ENCODE measurements at places on chromosomes 7 and 10.
A peak's percentile ranks its signal among the peaks of the same experiment; 100 is the strongest.

GRCh38 chr10:63555330-63555729, 34.1 kb downstream of the REEP3 start:
- DNase-seq = no peak

GRCh38 chr7:105594034-105594433, 12.7 kb upstream of the EFCAB10 start:
- no peak for DNase-seq

- DNase-seq = no peak
Measured at GRCh38 chr10:33263453-33263852, 71.0 kb downstream of the NRP1 start.

GRCh38 chr7:119660080-119660479, 612.9 kb upstream of the KCND2 start:
- no peak for DNase-seq

DNA sequence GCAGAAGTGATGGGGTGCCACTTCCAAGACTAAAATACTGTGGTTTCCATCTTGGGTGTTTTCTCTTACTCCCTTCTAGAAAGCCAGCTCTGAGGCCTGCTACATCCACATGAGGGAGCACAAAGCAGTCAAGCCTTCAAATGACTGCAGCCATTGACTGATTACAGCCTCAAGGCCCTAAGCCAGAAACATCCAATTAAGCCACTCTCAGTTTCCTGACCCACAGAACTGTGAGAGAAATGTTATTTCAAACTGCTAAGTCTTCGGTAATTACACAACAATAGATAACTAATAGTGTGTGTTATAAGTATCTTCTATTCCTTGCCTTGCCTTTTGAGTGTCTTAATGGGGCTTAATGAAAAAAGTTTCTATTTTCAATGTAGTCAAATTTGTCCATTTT, 24.8 kb downstream of the BRAF start:
- DNase-seq = no peak

DNA sequence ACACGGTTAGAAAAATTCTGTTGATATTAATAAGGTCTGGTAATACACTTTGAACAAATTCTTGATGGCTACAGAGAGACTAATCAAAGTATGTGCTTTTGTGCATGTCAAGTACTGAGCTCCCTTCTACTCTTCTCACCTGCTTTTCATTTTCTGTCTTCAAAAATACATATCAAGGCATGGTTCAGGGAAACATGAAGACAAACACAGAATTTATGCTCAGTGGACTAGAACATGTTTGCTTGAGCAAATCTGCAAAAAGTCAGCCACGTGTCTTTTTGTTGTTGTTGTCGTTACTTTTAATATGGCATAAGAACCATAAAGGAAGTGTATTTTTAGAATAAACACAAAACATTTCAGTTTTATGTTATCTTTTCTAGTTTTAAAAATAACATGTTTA, 21.9 kb downstream of the CDK13 start:
- DNase-seq = no peak

GRCh38 chr10:60314069-60314940, 75.4 kb downstream of the ANK3 start:
- DNase-seq = no peak

DNA sequence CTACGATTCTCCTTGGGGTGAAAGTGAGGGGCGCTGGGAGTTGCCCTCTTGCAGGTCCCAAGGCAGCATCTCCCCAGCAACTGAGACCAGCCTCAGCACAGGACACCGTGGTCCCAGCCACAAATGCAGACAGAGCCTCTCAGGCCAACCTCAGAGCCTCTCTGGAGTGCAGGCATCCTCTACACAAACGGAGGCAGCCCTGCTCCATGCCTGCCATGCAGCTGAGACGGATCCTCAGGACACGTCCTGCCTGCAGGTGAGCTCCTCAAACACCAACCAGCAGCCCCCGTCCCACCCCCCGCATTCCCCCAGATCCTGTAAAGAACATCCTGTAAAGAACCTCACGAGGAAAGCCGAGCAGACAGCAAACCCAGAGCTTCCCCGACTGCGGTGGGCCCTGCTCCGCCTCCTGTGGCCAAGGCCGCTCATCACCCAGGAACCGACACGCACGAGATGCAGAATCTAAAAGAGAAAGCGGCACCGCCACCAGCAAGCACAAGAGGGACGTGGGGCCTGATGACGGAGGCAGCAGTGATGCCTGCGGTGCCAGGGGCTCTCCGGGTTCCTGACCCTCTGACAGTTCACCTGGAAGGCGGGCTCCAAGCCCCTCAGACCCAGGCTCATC, 186.9 kb downstream of the PTPRN2 start:
- no peak for DNase-seq

GRCh38 chr10:120421250-120421649, 35.8 kb upstream of the PLPP4 start:
- DNase-seq = no peak

- DNase-seq = no peak
Measured at GRCh38 chr10:86350897-86351296, 15.7 kb downstream of the GRID1 start.

GRCh38 chr10:5710859-5711258, 26.2 kb downstream of the TASOR2 start:
- DNase-seq = no peak

DNA sequence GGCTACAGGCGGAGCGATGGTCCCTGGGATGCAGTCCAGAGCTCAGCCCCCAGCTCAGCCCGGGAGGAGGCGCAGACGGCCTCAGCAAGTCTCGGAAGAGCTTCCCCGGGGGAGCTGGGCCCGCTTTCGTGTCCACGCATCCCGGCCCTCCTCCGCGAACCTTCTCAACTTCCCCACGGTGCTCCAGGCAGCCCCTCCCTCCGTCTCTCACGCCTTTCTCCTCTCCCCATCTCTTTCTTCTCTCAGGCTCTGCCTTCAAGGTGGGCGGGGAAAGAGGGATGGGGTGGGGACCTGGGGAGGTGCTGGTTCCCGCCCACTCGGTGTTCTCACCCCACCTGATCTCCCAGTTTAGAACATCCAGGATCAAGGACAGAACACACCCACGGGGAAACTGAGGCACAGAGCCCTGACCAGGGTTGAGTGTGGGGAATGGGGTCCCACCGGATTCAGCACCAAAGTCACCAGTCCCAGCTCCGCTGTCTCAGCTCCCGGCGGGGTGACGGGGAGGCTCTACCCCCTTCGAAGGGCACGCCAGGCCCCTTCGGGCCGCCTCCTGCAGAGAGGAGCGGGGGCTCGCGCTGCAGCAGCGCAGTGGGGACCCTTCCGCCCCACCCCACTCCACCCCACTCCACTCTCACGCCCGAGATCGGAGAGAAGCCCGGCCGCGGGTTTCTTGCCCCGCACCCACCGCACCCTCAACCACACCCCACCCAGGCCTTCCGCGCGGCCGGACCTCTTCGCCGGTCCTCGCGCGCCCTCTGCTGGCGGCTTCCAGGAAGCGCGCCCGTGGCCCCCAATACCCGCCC, 18.2 kb downstream of the POLL start:
- DNase-seq = peak; percentile 70

DNA sequence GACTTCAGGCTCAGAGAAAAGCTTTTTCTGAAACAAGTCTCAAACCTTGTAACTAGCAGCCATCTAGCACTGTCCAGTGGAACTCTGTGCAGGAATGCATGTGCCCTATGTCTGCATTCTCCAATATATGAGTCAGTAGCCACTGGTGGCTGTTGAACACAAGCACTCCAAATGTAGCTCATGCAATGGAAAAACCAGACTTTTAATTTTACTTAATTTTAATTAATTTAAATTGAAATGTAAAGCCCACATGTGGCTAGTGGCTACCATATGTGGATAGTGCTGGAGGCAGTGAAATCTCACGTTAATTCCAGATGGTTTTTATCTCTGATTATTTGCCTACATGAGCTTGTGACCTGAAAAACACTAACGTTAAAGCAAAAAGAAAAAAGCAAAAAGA, 225.1 kb downstream of the GATA3 start:
- DNase-seq = no peak

DNA sequence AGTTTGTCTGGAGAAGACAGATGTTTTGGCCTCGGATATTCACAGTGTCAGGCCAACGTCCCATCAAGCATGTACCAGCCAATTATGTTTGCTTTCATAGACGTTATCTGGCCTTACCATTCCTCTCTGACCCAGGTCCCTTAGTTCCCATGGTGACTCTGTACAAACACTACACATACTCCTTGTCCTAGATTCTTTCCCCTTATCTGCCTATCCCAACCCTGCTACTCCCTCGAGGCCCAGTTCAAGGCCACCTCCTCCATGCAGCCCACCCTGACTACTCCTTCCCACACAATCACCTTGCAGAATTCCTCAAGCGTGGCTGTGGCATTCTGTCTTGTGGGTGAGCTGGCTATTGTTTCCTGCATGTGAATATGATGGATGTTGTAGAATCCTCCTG, 155.2 kb downstream of the PRKAG2 start:
- DNase-seq = no peak

DNA sequence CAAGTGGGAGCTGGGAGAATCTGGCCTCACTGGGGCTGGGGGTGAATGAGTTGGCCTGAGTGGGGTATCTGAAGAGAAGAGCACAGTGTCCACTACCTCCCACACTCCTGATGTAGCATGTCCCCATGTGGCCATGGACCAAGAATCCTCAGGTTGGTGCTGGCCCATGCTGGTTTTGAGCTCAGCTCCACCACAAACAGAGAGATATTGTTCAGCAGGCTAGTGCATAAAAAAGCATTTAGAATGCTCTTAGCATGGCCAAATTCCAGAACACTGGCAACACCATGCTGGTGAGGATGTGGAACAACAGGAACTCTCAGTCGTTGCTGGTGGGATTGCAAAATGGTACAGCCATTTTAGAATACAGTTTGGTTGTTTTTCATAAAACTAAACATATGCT, 61.4 kb downstream of the FRMPD2 start:
- no peak for DNase-seq

- DNase-seq = no peak
Measured at GRCh38 chr7:8015100-8015745, 46.6 kb downstream of the GLCCI1 start.

DNA sequence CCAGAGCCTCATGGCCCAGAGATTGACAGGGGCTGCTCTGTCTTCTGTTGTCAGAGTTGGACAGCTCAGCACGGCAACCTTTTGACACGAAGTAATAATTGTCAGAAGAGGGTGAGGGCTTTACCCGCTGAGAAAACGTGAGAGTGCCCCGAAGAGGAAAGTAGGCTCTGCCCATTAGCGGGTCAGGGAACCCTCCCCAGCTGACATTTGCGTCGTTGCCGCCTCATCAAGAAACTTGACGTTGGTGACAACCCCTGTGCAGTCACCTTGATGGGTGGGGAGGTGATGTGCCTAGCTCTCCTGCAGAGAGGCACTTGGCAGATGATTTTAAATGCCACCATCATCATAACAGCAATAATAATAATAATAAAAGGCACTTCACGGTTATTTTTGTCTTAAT, 202.1 kb downstream of the USP6NL start:
- DNase-seq = no peak

- DNase-seq = no peak
Measured at GRCh38 chr10:45249978-45250693, 65.3 kb downstream of the OR13A1 start.

DNA sequence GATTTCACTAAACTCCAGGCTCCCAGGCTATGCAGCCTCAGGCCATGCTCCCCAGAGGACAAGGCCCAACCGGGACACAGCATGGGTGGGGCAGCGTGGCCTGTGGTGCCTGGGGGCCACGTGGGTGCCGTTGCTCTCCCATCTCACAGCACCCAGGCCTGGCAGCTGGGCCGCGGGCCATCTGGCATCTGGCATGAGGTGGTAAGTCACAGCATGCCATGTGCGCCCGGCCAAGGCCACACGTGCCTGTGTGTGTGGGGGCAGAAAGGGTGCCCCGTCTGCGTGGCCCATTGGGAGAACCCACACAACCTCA, 204.1 kb downstream of the EBF3 start:
- no peak for DNase-seq

- DNase-seq = no peak
Measured at GRCh38 chr7:55457801-55458200, 92.7 kb downstream of the LANCL2 start.

DNA sequence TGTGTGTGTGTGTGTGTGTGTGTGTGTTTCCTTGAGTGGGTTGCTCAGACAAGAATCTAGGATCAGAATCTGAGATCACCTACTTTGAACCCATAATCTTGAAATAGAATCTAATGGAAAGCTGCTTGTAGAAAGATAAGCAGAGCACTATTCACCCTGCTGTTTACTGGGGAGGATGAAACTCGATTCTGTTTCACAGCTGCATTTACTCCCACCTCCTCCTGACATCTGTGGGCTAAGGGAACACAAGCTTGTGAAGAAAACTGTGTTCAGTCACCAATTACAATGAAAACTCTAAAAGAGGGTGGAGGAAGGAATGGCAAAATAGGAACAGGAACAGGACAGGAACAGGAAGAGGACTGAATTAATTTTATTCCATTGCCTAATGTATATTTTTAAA, 269.5 kb downstream of the TSPAN12 start:
- no peak for DNase-seq

GRCh38 chr7:69638674-69639073, 40.4 kb downstream of the AUTS2 start:
- DNase-seq = no peak

DNA sequence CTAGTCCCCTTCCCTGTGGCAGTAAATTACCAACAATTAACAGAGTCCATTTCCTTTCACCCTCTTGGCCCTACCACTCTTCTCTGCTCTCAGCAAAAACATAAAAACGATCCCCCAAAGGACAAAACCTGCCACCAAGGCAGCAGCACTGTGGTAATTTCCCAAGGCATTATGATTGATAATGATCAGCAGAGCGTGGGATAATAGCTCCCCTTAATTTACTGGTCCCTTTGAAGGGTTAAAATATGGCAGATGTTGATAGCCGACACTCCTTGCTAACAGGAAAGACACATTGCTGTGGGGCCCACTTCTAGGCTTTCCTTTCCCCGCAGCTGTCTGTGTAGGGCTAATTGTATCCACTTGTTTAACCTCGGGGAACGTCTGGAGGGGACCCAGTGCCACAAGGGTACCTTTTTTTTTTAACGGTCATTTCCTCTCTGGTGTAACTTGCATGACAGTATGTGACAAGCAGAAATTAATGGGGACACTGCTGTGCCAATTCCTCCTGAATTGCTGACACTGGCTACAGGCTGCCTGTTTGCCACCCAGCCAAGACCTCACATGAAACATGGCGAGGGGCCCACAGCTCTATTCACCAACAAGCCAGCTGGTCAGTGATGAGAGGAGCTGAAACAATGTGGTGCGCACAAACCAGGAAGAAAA, 81.3 kb downstream of the CDK6 start:
- DNase-seq = no peak

GRCh38 chr10:10788761-10789160, 228.9 kb upstream of the CELF2 start:
- DNase-seq = no peak

GRCh38 chr10:100899171-100899570, 13.6 kb upstream of the SLF2 start:
- no peak for DNase-seq

DNA sequence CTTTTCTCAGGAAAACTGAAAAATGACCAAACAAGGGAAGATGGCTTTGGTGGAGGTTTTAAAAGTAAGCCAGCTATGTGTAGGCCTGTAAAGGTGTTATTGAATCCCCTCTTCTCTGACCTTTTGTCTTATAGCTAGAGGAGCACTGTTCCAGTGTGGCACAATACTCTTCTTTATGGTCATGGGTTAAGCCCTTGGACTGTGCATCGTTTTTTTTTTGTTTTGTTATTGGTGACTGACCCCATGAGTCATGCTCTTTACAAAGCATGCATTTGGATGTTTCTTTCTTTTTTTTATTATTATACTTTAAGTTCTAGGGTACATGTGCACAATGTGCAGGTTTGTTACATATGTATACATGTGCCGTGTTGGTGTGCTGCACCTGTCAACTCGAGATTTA, 19.6 kb upstream of the FAM25A start:
- DNase-seq = no peak

All from activated effector memory CD4-positive, alpha-beta T cell treated with Interleukin-2 at 50 U/mL for 16 hours (primary cell).